ENCODE measurements at places on chromosomes 12 and 14.
A peak's percentile ranks its signal among the peaks of the same experiment; 100 is the strongest.

DNA sequence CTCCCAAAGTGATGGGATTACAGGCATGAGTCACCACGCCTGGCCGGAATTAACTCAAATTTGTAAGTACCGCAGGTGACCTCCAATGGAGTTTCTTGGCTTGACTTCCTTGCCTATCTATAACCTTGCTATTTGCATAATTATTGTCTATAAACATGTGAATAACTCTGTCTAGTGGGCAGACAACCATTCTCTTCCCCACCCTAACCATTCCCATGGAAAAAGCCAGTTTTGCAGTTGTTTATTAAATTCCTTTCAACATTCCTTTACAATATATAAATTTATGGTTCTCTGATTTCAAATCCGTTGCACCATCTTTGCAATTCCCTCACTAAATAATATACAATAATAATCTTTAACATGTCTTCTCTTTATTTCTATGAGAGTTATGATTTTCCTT lies 61.0 kb upstream of the ZDHHC17 start:
- no peak for DNase-seq

GRCh38 chr14:21748869-21749303 lies 75.3 kb upstream of the OR4E1 start:
- DNase-seq = peak; percentile 53

DNA sequence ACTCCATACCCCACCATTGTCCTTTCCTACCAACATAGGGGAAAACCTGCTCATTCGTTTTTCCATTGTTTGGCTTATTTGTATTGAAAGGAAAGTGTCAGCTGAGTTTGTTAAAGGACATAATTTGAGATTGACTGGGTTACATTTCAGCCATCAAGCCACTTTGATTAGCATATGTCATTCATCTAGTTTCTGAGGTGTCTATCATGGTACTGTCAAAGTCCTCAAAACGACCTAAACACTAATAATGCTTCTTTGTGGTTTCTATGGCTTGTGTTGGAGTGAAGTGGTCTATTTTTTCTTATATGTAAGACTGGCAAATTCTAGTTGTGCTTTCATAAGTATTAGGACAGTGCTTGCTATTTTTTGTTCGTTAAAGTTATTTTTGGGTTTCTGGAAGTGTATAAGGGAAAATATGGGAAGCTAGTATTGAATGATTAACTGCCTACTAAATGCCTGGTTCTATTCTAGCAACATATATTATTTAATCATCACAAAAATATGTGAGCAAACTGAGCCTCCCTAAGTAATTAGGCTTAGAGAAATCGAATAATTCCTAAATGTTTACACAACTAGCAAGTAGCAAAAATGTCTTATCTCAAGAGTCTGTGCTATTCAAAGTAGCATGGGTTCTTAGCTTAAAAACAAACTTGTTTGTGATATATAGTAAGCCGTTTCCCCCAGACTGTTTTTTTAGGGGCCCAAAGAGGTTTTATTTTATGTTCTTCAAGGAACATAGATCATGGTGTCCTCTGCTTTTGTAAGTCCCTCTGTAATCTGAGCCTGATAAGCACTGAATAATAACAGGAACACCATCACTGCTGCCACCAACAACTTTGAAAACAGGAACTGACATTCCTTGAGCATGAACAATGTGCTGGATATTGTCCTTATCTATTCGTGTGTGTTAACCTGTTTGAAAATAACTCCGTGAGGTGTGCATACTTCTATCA lies 67.1 kb downstream of the DERA start:
- no peak for DNase-seq

- no peak for DNase-seq
Measured at GRCh38 chr12:40745386-40745785, 53.1 kb downstream of the CNTN1 start.

DNA sequence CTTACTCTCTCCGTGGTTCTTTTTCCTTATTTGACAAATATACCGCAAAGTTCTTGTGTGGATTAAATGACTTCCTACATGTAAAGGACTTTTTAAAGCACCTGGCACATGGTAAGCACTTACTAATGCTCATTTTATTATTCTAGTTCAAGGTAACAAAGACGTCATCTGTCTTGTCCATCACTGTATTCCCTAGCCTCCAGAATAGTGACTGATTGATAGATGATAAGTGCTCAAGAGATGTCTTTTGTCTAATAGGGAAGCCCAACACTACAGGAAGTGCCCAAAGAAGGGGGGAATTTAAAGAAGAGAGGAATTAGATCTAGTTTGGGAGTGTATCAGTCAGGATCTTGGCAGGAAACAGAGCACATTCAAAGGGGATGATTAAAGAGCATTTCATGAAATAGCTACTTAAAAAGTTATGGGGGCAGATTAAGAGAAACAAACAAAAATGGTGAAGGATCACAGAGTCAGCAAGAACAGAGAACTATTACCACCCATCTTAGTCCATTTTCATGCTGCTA lies 151.9 kb downstream of the GXYLT1 start:
- DNase-seq = no peak

- DNase-seq = no peak
Measured at GRCh38 chr12:55727643-55728185, 1.1 kb downstream of the CD63 start.
